Endodermal cell (in vitro differentiated cells): ENCODE measurements at places on chromosomes 11 and 22.

GRCh38 chr11:112620621-112621394 is 340.4 kb upstream of the NCAM1 start:
- no peak for DNase-seq

DNA sequence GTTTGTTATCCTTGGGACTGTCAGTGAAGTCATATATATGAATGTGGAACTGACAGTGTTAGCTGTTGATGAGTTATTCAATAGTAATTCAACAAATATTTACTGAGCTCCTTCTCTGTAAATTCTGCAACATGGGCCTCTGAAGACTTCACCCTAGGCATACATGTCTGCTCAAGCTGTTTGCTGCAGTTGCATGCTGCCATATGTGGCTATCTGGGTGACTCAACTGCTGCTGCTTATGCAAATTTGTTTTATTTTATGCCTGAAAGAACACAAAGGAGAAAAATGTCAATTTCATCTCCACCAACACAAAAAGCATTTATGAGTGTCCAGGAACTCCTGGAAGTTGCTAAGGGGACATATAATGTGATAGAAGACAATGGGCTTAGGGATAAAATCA is 417.6 kb downstream of the AASDHPPT start:
- no peak for DNase-seq

- peak; percentile 28 for DNase-seq
These were observed 9.9 kb downstream of the TMPRSS13 start for GRCh38 chr11:117919341-117919740.

- DNase-seq, result no peak
These were observed 362 bp downstream of the OR10A3 start for GRCh38 chr11:7941146-7941545.

GRCh38 chr11:15507592-15507991 is 392.9 kb downstream of the INSC start:
- no peak for DNase-seq

DNA sequence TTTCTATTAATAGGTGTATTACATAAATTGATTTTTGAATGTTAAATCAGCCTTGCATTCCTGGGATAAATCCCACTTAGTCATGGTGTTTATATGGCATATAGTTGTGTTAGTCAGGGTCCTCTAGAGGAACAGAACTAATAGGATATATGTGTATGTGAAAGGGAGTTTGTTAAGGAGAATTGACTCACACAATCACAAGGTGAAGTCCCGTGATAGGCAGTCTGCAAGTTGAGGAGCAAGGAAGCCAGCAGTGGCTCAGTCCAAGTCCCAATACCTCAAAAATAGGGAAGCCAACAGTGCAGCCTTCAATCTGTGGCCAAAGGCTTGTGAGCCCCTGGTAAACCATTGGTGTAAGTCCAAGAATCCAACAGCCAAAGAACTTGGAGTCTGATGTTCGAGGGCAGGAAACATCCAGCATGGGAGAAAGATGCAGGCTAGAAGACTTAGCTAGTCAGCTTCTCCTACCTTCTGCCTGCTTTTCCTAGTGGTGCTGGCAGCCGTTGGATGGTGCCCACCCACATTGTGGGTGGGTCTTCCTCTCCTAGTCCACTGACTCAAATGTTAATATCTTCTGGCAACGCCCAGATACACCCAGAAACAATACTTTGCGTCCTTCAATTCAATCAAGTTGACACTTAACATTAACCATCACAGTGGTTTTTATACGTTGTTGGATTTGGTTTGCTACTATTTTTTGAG is 12.9 kb downstream of the SFI1 start:
- DNase-seq, result no peak

GRCh38 chr11:28760676-28761390 is 652.6 kb downstream of the METTL15 start:
- DNase-seq, result peak; percentile 42

DNA sequence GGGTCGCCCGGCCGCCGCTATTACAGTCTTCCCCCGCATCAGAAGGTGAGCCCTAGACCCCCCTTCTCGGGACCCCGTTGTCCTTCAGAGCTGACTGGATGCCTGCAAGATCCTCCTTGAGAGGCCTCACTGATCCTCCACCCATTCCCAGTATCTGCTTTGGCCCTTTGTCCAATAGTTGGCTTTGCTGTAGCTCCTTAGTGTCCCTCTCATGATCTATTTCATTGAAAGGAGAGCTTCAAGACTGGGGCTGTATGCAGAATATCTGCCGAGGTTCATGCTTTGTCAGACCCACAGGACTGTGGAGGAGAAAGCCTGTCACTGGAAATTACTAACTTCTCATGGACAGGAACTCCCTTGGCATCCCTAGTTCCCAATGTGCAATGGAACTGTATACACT is 499 bp downstream of the DLAT start:
- no peak for DNase-seq

DNA sequence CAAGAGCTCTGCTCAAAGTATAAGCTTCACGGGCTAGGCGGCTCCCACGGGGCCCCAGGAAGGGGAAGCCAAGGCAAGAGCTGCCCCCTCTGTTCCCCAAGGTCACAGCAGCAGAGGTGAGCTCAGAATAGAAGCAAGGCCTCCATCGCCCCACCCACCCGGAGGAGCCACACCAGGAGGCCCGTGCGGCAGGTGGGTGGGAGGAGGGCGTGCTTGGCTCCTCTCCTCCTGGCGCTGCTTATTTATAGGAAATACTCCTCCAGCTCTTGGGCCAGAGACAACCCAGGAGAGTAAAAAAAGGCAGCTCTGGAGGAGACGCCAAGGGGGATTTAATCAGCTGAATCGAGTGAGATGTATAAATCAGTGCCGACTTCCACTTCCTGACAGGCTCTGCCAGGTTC is 87.8 kb downstream of the FEZ1 start:
- no peak for DNase-seq

- DNase-seq, result peak; percentile 99
These were observed at the start of gene PLA2G3 for GRCh38 chr22:31139866-31140716. Gene PLA2G3, minus strand, starts transcription at chr22:31140508. Its CDS starts 154 bp downstream, at chr22:31140354.

GRCh38 chr11:62341588-62341987 is 4.3 kb downstream of the ASRGL1 start:
- no peak for DNase-seq

DNA sequence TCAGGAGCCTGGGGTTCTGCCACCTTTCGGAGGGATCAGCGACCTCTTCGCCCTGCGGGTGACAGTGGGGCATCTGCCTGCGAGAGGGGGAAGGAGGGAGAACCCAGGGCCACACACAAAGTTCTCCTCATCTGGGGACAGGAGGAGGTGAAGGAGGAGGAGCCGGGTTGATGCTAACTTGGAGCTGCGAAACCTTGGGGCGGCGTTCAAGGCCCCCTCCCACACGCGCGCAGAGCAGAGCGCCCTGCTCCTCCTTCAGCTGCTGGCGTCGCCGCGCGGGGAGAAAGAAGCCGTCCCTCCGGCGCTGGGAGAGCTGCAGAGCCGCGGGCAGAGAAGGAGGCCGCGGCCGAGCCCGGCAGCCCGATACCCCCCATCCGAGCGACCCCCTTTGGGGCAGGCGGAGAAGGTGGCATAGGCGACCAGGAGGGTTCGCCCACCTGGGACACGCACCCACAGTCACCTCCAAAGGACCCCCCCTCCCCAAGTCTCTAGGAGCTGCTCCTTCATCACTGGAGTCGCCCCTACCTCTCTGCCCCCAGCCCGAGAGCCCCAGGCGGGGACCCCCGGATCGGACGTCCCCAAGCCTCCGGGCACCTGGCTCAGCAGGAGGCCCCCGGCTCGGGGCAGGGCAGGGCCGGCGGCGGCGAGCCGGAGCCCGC is at the start of gene RASD2:
Gene RASD2, plus strand, starts transcription at position 237 of the 659 bp plus-strand sequence. CDS start 5,979 bp downstream, outside the sequence.
- DNase-seq, result peak; percentile 78

DNA sequence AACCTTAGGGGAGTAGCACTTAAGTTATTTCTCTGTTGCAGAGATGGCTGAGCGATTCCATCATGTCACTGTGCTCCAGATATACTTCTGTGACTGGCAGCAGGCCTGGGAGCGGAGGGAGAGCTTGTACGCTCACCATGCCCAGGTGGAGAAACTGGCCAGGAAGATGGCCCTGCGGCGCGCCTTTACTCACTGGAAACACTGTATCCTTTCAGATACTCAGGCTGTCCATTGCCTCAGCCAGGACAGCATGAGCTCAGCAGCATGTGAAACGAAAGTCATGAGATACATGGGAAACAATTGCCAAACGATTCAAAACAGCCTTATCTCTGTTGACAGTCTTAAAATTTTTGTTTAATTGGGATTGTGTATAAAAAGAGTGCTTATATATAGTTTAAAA is 78.9 kb downstream of the SFI1 start:
- no peak for DNase-seq

DNA sequence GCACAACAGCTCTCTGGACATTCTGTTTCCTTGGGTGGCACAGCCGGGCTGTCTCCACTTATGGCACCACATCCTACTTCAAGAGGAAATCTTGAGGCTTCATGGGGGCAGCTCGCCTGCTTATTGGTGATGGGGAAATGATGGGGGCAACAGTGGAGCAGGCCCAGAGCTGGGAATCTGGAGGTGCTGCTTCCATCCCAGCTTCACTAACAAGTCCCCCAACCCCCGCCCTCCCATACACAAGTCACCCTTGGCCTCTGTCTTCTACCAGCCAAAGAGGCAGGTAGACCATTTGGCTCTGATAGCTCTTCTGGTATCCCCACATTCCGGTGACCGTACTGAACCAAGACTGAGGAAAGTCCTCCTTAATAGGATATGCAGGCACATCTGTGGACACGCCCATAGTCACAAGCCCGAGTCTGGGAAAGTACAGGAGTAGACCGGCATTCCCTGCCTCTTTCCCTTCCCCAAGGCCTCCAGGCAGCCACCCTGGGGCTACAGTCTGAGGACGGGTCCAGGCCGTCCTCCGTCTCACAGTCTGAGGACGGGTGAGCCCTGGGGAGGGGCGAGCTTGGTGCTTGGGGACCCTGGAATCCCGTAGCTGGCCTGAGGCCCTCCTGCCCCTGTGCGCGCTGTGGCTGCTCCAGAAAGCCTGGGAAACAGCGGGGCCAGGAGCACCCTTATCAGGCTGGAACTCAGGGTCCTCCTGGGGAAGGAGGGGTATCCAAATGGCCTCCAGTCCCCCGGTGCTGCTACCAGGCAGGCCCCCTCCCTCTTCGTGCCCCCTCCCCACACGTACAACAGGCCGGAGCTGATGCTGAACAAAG is 145.6 kb downstream of the FEZ1 start:
- DNase-seq, result peak; percentile 47

GRCh38 chr11:46247090-46247489 is 30.4 kb upstream of the CREB3L1 start:
- DNase-seq, result no peak

- peak; percentile 25 for DNase-seq
These were observed 22.6 kb downstream of the TMEM218 start for GRCh38 chr11:125088576-125089455.

DNA sequence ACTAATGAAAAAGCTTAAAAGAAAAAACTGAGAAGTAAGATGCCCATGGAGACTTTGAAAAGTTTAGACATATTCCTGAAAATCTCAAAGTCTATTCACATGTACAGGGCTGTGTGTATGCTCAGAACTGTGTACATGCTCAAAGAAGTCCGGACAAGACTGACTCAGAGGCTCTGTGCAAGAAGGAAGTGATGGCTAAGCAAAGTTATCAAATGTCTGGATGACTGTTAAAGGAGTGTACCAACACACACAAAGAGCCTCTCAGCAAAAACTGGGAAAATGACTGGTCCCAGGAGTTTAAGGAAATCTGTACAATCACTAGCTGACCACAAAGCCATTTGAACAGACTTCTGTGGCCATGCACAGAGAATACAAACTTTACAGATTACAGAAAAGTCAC is 33.1 kb upstream of the ARHGAP32 start:
- no peak for DNase-seq

- DNase-seq, result no peak
These were observed 82.7 kb downstream of the CADM1 start for GRCh38 chr11:115421352-115421991.

DNA sequence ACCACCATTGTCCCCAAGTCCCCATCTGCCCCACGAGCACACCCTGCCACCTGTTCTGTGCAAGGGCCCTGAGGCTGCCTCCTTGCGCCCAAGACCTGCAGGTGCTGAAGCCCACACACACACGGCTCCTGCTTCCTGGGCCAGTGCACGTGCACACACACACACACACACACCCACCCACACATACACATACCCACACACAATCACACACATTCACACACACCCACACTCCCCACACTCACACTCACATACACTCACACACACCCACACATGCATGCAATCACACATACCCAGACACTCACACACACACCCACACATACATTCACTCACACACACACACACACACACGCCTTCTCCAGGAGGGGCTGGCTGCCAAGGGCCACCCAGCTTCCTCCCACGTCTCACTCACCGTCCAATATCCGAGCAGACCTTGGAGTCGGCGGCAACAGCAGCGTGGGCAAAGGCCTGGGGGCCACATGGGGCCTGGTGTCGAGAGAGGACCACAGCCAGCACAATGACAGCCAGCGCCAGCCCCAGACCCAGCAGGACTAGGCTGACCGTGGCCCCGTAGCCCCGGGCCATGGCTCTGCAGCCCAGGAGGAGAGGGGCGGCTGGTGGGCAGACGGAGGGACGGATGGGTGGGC is 616 bp downstream of the GGT5 start:
- no peak for DNase-seq

DNA sequence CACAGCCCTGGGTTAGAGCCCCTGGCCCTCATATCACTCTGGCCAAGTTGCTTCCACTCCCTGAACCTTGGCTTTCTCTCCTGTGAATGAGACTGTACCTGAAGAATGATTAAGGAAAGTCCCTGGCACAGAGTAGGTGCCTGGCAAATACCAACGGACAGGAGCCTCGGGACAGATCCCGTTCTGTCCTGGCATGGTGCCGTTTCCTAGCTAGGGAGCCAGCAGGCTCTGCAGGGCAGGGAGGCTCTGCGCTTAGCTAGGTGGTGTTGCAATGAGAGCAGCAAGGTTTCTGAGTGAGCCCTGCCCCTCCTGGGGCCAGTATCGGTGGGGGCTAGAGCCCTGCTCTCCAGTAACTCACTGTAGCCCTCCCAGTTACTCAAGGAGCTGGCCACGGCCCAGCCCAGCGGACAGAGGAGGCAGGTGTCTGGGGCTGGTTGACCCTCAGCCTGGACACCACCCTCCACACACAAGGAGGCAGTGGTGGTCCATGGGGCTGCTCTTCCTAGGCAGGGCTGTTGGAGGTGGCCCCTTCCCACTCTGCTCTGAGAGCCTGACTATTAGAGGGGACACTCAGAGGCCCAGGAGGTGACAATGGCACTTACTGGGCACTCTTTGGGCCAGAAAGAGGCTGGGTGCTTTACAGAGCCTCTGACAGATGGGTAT is 74.4 kb downstream of the NFAM1 start:
- no peak for DNase-seq

GRCh38 chr22:23816156-23816976 is 22.4 kb downstream of the DERL3 start:
- no peak for DNase-seq
